C1 segment of cervical spinal cord (tissue), 14 donors: ENCODE measurements at places on chromosomes 6 and 20.

DNA sequence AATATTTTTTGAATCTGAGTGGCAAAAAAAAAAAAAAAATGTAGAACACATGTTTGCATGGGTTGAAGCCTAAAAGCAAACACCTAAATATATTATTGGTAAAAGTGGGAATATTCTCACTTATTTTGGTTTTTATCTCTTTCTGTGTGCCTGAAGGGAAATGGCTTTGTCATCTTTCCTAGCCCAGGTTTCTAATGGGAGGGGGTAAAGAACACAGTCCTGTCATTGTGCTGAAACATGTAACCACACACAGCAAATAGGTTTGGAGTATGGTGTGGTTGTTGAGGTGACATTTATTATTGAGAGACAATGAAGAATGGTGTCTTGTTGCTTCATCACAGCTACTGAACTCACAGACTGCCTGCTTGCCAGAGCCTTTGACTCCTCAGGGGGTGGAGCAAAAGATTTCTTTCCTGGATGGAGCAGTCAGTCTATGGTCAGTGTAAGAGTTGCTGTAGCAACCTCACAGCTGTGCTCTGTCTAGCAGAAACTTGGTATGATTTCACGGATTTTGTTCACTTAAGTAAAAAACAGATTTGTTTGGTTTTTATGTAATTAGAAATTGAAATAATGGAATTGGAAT lies 70.2 kb downstream of the CEP57L1 start:
- DNase-seq: no peak

GRCh38 chr6:137928286-137928685 lies 61.2 kb downstream of the TNFAIP3 start:
- peak; percentile 13 for DNase-seq

DNA sequence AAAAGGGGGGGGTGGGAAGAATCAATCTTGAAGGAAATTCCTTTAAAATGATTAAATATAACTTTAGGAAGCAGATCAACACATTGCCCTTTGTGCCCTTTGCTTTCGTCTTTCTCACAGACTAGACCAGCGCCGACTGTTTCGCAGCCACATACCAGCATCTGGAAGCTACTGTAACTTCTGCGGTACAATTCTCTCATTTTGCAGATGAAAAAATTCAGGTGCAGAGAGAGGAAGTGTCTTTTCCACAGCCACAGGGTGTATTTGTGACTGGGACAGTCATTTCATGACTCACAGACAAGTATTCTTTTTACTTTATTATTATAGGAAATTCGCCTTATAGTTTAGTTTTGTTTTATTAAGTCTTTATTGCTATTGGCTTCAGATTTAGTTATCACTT lies 84.2 kb downstream of the UST start:
- no peak for DNase-seq

DNA sequence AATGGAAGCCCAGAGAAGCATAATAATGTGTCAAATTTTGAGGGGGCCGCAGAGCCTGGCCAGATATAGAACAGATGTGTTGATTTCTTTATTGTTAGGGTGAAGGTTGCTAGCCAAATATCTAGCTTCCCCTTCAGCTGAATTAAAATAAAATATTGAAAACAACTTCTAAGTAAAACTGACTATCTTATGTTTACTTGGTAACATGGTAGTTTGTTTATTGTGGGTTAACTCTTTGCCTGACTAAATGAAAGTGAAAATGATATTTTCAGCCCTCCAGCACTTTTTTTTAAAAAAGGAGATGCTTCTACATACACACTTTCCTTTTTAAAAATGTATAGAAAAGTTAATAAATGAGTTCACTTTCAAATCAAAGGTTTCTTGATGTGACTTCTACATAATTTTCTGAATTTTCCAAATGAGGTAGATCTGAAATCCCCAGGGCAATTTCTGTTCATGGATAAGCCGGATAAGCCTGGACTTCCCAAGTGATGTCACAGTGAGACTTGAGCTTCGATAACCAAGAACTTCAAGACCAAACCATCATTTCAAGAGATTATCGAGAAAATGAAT lies 172.1 kb upstream of the OLIG3 start:
- no peak for DNase-seq
